NCI-H1092 (cell line): ENCODE measurements at places on chromosomes 3 and 15.

- DNase-seq: no peak
Measured at GRCh38 chr3:8793242-8793641, 23.8 kb upstream of the OXTR start.

DNA sequence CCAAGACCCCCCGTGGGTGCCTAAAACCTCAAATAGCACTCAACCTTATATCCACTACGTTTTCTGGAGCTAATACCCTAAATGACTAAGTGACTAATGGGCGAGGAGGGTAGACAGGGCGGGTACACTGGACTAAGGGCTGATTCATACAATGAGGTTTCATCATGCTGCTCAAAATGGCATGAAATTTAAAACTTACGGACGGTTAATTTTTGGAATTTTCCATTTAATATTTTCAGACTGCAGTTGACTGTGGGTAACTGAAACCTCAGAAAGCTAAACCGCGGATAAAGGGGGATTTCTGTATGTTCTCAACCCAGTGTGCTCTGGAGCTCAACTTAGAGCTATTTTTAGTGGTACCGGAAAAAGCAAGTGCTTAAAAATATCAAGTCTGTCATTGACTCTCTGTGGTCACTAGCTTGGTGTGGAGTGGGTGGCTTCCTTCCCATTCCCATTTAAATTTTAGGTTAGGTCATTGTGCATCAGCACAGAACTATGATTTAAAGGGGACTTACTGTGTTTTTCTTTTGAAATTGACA lies 72.9 kb downstream of the LRRC28 start:
- DNase-seq: no peak

DNA sequence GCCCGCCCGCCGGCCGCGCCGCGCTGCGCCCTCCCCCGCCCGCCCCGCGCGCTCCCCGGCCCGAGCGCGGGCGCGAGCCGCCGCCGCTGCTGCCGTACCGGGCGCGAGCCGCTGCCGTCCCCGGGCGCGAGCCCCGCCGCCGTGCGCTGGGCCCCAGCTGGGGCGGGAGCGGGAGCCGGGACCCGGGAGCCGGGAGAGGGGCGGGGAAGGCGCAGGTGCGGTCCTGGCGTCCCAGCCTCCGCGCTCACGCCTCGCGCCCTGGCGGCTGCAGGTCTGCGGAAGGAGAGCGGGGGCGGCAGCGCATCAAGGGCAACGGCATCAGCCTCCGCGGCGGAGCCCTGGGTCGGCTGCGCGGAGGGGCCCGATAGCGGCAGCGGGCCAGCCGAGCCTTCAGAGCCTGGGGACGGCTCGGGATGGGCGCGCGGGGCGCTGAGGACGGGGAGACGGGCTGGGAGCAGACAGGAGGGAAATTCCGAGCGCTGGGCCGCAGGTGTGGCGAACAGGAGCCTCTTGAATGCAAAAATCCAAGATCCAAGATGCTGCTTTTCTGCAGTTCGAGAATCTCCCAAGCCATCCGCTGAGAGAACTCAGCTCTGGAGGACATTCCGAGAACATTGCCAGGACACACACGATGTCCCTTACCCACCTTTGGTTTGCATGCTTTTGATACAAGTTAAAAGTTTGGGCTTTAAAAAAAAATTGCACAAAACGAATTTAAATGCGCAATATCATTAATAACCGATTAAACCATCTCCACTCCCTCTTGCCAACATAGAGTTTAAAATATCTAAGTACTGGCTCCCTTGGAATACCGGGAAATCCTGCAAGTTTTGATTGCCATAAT lies 251.1 kb downstream of the TJP1 start:
- DNase-seq: no peak

DNA sequence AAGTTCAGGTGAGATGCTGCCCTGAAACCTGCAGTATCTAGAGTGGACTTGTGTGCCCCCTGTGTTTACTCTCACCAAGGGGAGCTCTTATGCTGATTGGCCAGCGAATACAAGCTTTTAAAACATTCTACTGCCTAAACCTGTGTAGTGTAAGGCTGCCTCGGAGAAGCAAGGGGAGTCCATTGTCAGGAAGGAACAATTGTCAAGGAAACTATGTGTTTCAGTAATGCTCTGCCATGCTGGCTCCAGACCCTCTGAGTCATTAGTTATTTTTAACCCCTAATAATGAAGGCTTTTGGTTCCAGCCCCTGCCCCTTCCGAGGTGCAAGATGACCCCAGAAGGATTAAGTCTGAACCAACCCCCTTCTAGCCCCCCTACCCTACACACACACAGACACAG lies 66.1 kb upstream of the CHMP2B start:
- no peak for DNase-seq

DNA sequence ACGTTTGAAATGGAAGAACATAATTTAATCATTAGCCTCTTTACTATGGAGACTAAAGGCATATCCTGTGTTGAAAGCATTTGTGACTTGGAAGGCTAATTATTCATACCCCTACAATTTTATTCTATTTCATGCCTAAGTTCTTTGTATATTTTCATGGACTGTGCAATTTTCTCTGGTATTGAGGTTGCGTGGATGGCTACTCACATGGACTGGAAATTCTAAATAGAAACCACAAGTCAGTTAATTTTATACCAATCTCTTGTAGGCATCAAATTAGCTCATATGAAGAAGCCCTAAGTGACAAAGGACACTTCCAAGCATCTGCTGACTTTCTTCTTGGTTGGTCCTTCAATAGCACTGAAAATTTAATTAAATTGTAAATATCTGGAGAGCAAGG lies 1353.5 kb downstream of the ROBO1 start:
- no peak for DNase-seq

GRCh38 chr15:60605879-60606307 lies 127.0 kb upstream of the ICE2 start:
- no peak for DNase-seq

DNA sequence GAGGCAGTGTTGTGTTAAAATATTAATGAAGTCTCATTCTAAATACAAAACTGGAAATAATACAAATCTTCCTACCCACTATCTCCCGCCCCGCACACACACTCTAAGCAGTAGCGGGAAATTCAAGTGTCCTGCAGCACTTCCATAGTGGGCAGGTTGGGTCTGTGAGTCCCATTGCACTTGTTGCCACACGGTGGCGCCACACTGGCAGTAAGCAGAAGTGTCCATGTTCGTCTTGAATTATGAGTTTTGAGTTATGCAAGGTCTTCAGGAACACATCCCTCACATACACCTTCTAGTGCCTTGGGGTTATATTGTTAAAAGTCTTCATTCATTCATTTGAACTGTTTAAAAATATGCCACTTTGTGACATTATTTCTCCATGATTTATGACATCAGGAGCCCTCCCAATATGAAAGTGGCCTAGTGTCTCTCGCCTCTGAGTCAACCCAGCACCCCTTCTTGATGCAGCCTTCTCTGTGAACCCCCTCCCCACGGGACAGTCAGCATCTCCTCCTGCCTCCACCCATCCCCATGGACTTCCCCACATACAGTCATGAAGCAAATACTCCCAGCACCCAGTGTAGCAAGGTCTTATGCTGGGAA lies 17.6 kb upstream of the CCDC174 start:
- DNase-seq: no peak

- DNase-seq: no peak
Measured at GRCh38 chr3:84439476-84439875, 519.3 kb upstream of the CADM2 start.

- no peak for DNase-seq
Measured at GRCh38 chr3:197836244-197836643, 45.2 kb downstream of the LRCH3 start.

DNA sequence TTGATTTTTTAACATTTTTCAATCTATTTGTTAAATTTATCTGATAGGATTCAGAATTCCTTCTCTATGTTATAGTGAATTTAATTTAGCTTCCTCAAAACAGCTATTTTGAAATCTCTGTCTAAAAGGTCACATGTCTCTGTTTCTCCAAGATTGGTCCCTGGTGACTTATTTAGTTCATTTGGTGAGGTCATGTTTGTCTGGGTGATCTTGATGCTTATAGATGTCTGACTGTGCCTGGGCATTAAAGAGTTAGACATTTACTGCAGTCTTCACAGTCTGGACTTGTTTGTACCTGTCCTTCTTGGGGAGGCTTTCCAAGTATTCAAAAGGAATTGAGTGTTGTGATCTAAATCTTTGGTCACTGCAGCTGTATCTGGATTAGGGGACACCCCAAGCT lies 169.5 kb upstream of the C2CD4B start:
- no peak for DNase-seq

- peak; percentile 1 for DNase-seq
Measured at GRCh38 chr15:64501396-64501715, 41.0 kb downstream of the ZNF609 start.

DNA sequence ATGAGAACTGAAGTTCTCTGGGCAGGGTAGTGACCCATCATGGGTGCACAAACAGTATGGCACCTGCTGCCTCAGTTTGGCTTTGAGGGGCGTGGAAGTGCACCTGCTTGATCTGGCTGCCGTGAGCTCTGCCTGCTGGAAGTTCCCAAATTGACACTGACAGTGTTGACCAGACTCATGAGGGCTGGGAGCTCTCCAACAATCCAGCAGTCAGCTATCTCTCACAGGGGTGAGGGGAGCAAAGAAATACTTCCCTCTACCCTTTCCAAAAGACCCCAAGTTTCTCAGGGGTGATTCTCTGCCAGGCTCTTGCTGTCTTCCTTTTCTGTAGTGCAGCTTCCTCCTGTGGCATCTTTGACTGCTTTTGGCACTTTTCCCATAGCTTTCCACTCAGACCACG lies 49.4 kb upstream of the ROBO1 start:
- DNase-seq: no peak

- no peak for DNase-seq
Measured at GRCh38 chr3:27758083-27758482, 36.0 kb upstream of the EOMES start.

DNA sequence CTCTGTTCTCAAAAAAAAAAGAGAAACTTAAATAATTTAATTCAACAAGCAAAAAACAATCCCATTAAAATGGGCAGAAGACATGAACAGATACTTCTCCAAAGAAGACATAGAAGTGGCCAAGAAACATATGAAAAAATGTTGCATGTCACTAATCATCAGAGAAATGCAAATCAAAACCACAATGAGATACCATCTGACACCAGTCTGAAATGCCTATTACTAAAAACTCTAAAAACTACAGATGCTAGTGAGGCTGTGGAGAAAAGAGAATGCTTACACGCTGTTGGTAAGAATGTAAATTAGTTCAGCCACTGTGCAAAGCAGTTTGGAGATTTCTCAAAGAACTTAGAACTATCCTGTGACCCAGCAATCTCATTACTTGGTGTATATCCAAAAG lies 382.9 kb downstream of the OTOL1 start:
- no peak for DNase-seq

DNA sequence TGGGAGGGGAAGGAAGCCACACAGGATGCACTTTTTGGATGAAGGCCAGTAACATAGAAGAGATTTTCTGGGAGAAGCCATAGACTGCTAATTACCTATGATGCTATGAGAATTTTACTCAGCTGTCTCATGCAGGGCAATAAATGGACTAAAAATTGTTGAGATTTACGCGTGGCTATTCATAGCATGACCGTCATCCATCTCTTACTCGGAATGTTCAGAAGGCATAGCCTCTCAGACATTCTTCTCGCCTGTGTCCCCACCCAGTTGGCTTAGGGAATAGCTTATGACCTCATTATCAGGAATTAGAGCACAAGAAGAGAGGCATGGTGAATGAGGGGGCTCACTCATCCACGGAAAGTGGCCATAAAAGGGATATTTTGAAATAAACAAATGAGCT lies 107.9 kb upstream of the ATP10A start:
- DNase-seq: no peak

- no peak for DNase-seq
Measured at GRCh38 chr15:62994975-62995681, 47.4 kb upstream of the TPM1 start.

GRCh38 chr15:58632789-58633188 lies 116.7 kb downstream of the ADAM10 start:
- DNase-seq: no peak

DNA sequence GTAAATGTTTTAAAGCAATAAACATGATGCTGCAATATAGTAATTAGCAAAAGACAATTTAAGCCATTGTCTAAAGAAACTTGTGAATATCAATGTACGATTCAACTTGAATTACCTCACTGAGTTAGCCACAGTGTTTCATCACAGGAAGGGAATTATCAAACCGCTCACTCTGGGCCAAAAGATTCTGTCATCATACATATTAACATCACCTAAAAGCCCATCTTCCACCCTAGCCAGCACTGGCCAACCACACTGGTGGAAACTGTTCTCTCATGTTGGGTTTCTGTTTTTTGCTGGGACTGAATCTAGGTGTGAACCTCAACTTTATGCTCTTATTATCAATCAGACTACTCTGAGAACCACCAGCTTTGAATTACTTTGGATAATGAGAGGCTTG lies 497.7 kb upstream of the THBS1 start:
- no peak for DNase-seq

DNA sequence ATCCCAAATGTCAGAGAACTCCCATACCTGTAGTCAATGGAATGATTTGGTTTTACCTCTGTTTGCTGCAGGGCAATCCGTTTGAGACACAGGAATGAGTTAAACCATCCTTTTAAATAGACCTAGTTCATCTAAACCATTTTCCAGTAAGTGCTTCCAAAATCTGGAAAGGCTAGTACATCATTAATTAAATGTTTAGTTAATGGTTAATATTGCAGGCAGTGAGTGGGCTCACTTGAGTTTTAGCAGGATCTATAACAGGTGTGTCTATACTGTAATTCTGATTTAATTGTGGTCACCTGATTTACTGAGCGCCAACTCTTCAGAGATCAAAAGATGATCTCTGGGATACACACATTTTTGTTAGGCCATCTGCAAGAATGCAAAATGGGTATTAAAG lies 353.9 kb upstream of the ROPN1 start:
- no peak for DNase-seq

GRCh38 chr15:49721091-49721490 lies 100.2 kb downstream of the DTWD1 start:
- DNase-seq: no peak

- DNase-seq: no peak
Measured at GRCh38 chr3:38110314-38111050, 26.4 kb downstream of the ACAA1 start.

- no peak for DNase-seq
Measured at GRCh38 chr3:11078826-11079515, 75.3 kb upstream of the HRH1 start.

DNA sequence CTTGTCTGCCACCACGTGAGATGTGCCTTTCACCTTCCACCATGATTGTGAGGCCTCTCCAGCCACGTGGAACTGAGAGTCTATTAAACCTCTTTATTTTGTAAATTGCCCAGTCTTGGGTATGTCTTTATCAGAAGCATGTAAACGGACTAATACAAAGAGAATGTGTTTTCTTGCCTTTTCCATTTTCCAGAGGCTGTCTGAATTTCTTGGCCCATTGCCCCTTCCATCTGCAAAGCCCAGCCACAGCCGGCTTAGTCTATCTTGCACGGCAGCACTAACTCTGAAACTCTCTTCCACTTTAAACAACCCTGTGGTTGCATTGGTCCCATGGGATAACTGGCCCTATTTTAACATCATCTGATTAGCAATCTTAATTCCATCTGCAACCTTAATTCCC lies 215.3 kb downstream of the LRTM1 start:
- no peak for DNase-seq

- no peak for DNase-seq
Measured at GRCh38 chr15:41489641-41490040, 4.0 kb upstream of the ITPKA start.
